ENCODE measurements at places on chromosomes 11 and 22.
A peak's percentile ranks its signal among the peaks of the same experiment; 100 is the strongest.

DNA sequence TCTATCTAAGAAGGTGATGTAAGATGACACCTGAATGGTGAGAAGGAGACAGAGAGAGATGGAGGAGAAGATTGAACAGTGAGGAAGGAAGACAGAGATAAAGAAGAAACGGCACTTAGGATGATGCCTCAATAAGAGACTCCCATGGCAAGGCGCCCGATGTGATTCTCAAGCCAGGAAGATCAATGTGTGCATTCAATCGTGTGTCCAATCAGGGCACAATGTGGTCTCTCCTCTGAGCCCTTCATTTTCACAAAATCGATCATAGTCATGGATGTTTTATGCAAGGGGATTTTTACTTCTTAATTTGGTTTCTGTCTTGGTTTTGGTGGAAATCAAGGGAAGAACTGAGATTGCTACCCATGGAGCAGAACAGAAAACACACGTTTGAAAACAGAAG lies 19.9 kb upstream of the TMPRSS13 start:
- DNase-seq: no peak

- no peak for DNase-seq
Measured at GRCh38 chr11:22674470-22675439, 8.3 kb downstream of the GAS2 start.

DNA sequence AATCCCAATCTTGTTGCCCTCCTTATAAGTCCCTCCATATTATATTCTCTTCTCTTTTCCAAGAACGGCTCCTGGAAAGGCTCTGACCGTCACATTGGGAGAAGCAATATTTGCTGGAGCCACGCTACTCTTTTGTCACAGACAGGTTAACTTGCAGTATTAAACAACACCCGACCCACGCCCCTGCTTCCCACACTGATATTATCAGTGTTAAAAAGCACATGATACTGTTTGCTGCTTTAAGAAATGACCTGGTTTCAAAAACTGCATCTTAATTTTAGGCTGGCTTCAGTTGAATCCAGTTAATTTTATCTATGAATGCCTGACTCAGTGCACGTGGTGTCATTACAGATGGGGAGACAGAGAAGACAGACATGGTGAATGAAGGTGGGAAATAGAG lies 3.1 kb downstream of the FLI1 start:
- no peak for DNase-seq

- no peak for DNase-seq
Measured at GRCh38 chr11:66604155-66604554, 11.2 kb downstream of the CCS start.

DNA sequence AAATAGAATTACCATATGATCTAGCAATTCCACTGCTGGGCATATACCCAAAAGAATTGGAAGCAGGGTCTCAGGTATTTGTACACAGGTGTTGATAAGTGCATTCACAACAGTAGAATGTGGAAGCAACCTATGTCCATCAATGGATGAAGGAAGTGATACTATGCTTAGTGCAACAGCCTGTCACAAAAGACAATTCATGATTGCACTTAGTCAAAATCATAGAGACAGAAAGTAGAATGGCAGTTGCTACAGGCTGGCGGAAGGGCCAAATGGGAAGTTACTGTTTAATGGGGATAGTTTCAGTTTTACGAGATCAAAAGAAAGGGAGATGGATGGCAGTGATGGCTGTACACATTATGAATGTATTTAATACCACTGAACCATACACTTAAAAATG lies 42.0 kb downstream of the SGSM3 start:
- no peak for DNase-seq

GRCh38 chr11:88183233-88183632 lies 8.0 kb upstream of the RAB38 start:
- DNase-seq: no peak

GRCh38 chr11:36048496-36049247 lies 104.8 kb downstream of the LDLRAD3 start:
- DNase-seq: peak; percentile 85

DNA sequence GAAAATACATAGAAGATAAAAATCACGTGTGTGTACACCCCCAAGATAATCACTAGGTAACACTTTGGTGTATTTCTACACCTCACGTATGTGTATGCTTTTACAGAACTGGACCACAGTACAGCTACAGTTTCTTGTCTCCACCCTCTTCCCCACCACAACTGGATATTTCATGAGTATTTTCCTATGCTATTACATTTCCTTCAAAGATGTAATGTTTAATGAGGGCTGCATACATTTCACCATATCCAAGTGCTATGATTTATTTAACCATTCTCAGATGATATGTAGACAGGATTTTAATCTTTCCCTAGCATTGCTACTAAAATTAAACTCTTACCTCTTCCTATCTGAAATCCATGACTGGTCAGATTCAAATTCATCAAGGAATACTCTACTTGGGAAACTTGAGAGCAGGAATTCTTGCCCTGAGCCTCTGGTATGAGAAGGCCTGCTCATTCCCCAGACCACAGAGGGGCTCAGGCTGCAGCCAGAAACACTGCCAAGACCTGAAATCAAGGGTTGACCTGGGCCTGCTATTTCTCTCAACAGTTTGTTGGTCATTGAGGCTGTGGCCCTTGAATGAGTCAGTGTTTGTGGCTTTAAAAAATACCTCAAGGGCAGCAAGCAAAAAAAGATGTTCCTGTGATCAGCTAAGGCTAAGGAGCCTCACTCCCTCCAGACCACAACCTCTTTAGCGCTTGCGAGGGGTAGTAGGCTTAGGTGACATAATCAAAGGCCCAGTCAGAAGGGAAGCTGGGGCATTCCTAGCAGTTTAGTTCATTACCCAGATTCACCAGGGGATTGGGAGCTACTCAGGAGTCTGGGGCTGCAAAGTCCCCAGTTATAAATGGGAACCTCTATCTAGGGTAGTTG lies 55.5 kb downstream of the ABTB2 start:
- DNase-seq: no peak

DNA sequence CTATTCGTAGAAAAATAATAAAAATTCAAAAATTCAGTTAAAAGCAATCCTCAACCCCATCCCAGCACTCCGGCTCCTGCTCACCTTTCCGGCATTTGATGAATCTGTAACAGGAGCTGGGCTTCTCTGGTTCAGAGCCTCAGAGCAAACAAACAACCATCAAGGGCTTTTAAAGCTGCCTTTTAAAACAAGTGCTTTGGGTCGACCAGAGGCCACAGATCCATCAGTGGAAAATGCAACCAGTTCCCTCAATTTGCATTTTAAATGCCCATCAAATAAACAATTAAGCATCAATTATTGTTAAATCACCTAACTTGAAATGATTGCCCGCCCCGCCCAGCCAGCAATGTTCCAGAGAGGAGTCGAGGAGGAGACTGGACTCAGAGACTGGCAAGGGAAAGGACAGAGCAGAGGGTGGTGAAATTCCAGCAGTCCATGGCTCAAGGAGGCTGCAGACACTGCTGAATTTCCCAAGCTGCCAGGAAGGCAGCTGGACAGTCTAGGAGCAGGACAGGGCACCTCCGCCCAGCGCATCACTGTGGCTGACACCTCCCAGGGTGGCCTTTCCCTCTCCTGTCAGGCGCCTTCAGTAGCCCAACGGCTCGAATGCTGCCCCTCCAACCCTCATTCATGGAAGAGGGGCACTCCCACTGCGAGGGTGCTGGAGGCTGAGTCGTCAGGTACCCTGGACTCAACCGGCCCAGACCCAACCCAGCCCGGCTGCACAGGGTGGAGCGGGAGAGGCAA lies 7.5 kb downstream of the FXYD6 start:
- no peak for DNase-seq

DNA sequence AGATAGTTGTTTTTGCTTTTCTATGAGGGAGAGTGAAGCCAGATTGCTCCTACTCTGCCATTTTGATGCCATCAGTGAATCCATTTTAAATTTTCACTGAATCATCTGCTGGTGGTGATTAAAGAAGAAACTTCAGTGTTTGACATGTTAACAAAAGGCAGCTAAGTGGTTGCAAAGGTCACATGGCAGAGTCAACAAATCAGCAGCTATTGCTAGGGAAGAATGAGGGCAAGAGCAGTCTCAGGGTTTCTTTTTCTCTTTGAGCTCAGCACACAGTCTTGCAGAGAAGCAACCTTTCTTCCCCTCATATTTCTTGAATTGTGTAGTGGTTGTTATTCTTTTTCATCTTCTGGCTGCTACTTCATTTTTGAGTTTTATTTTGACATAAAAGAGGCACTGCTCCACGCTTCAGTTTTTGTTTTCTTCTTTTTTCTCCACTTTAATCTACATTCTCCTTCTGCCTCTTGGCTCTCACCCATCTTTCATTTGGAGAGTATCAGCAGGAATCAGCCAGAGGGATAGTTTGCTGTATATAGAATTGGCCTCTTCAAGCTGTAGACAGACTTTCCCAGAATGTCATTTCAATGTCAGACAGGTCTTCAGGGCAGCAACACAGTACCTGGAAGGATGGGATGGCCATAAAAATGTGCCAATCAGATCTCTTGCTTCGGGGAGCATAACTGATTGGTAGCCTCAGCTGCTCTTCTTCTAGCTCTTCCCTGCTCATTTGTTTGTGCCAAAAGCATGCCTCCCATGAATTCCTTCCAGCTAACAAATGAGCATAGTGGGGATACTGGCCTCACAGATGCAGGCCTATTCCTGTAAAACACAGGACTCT lies 153.9 kb downstream of the TRPC6 start:
- DNase-seq: no peak

- DNase-seq: no peak
Measured at GRCh38 chr11:94140154-94140655, 11.6 kb downstream of the PANX1 start.

DNA sequence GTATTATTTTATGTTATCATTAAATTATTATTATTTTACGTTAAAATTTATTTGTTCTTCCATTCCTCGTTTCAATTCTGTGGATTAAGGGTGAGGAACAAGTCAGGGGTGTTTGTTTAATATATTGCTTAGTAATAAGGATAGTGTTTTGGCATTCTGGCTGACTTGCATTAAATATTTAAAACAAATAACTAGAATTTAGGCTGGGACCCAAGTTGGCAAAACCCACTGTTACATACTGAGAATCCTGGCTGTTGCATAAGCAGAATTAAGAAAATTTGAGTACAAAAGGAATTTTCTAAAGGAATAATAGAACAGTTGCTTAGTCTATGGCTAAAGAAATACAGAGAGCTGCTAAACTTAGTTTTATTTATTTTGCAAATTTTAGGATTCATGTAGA lies 196.4 kb downstream of the GUCY1A2 start:
- no peak for DNase-seq

DNA sequence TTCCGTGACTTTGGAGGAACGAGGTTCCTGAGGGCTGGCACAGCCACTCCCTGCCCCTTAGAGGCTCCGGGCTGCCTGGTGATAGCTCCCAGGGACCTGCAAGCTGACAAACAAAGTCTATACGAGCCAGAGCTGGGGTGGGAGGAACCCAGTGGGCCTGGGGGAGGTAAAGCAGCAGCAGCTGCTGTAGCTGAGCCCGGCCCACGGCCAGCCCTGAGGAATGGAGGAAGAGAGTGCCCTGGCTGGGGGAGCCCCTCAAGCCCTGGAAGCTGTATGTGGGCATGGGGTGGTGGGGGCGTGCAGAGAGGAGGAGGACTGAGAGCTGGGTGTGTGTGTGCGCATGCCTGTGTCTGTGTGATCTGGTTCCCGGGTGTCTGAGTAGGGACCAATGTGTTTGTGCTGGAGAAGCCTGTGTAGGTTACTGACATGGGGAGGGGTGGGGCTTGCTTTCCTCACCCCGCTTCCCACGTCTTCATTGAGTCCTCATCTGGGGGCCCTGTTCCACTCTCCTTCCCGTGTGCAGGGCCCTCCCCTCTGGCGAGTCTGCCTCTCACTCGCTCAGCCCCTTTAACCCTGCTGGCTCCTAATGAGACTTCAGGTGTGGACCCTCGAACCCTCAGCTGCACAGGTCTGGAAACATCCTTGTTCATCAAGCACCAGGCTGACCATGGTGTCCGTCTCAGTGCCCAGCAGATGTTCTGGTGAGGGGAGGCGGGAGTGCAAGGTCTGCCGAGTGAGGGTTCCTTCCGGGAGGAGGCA lies 10.8 kb downstream of the ST3GAL4 start:
- no peak for DNase-seq

DNA sequence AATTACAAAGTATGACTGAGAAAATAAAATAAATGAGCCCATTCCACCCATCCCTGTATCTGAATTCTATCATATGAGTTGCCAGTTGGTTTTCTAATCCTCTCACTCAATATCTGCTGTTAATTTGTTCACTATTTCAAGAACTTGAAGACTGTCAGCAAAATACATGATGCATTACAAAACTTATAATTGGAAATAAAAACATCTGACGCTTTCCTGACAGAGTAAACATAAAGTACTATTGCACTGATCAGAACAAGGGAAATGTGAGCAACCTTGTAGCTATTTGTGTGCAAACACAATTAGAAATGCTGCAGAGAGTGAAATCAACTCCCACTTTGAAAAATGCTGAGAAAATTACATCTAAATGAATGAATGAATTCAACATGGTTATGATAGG lies 97.1 kb downstream of the MPPED2 start:
- DNase-seq: no peak

DNA sequence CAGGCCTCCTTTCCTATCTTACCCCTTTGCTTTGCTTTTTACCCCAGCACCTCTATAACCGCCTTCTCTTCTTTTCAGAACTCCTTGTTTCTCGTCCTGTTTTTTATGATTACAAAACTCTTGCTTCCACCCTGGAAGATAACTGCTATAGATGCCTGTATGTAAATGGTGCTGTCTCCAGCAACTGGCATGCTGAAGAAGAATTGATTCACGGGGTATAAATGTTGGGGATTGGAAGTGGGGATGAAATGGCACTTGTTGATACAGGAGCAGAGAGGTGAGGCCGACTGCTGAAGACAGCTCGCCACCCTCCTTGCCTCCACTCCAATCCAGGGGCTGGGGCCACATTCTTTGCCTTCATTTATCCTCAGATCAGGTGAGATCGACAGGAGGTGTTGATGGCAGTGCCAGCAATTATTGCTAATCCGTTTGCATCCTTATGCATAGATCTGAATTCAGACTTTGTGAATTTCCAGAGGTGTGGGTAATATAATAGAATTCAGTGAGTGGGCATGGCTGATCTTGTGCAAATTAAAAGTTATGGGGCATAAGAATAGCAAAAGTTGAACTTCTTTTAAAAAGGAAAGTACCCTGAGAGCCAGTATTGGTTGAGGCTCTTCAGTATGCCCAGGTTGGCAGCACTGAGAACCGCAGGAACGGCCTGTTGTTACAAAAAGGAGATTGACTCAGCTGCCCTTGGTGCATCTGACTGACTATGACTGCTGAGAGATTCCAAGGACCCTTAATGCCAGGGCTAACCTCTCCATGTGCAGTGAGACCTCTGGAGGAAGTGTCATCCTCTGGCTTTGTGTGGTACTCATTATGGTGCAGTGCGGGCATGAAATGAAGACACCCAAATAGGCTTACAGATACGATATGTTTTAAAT lies 5.3 kb downstream of the NEAT1 start:
- peak; percentile 47 for DNase-seq

DNA sequence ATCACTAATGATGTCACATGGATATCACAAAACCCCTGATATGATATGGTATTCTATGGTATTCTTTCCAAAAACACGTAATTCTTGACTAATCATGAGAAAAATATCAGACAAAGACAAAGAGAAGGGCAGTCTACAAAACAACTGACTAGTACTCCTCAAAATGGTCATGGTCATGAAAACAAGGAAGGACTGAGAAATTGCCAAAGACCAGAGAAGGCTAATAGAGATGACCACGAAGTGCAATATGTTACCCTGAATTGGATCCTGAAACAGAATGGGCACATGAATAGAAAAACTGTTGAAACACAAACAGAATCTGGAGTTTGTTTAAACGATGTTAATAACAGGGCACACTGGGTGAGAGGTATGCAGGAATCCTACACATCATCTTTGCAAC lies 10.2 kb downstream of the CKAP5 start:
- DNase-seq: no peak

- no peak for DNase-seq
Measured at GRCh38 chr11:820655-821511, 2.2 kb downstream of the PNPLA2 start.
